NCI-H187 (cell line): ENCODE measurements at places on chromosomes 5 and 9.
A peak's percentile ranks its signal among the peaks of the same experiment; 100 is the strongest.

DNA sequence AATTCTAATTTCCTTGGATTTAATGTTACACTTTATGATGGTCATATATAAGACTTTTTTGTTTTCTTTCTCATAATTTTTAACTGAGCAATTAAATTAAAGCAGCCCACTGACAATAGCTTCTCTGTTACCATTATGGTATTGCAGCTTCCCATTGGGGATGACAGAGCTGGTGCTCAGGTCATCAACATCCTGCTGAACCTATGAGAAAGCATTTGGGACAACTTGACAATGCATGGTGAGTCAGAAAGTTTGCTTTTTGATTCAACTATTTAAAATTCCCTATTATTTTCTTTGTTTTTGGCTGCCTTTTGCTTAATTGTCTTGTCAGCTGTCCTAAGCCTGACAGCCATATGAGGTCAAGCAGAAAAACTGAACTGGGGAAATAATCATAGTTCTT lies 487.4 kb upstream of the RIOK2 start:
- no peak for DNase-seq

DNA sequence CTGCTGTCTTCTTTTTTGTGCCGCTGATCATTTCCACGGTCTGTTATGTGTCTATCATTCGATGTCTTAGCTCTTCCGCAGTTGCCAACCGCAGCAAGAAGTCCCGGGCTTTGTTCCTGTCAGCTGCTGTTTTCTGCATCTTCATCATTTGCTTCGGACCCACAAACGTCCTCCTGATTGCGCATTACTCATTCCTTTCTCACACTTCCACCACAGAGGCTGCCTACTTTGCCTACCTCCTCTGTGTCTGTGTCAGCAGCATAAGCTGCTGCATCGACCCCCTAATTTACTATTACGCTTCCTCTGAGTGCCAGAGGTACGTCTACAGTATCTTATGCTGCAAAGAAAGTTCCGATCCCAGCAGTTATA lies 17.1 kb downstream of the F2R start:
- no peak for DNase-seq

DNA sequence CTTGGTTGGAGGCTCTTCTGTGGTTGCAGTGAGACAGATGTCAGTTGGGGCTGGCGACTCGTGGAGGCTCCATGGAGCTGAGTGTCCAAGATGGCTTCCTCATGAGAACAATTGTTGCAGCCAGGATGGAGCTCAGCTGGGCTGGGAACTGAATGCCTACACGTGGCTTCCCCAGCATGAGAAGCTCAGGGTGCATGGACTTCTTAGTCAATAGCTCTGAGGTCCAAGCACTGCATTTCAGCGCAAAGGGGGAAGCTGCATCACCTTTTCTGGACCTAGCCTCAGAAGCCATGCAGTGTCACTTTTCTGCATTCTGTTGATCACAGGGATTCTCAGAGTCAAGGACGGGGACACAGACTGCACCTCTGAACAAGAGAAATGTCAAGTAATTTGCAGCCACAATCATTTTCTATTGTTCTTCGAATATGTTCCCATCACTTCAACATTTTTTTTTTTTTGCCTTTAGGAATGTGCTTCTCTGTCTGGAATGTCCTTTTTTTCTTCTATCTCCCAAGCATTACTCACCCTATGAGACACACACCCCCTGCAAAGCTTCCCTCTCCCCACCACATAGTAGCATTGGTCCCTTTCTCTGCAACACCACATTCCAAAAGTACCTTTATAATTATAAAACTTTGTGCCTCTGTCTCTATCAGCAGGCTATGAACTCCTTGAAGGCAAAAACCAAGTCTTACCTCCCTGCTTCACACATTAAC lies 57.5 kb upstream of the STK32A start:
- no peak for DNase-seq

- DNase-seq = no peak
Observed at GRCh38 chr5:146731909-146732659, 146.5 kb downstream of the PPP2R2B start.

GRCh38 chr9:8717146-8717545 lies 917.6 kb upstream of the DMAC1 start:
- no peak for DNase-seq

DNA sequence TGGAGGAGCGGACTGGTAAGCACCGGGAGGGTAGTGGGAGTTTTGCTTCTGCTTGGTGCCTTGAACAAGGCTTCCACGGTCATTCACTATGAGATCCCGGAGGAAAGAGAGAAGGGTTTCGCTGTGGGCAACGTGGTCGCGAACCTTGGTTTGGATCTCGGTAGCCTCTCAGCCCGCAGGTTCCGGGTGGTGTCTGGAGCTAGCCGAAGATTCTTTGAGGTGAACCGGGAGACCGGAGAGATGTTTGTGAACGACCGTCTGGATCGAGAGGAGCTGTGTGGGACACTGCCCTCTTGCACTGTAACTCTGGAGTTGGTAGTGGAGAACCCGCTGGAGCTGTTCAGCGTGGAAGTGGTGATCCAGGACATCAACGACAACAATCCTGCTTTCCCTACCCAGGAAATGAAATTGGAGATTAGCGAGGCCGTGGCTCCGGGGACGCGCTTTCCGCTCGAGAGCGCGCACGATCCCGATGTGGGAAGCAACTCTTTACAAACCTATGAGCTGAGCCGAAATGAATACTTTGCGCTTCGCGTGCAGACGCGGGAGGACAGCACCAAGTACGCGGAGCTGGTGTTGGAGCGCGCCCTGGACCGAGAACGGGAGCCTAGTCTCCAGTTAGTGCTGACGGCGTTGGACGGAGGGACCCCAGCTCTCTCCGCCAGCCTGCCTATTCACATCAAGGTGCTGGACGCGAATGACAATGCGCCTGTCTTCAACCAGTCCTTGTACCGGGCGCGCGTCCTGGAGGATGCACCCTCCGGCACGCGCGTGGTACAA lies 556 bp downstream of the PCDHGC3 start:
- DNase-seq = peak; percentile 3

GRCh38 chr9:99399474-99399873 lies 177.4 kb downstream of the SEC61B start:
- no peak for DNase-seq

DNA sequence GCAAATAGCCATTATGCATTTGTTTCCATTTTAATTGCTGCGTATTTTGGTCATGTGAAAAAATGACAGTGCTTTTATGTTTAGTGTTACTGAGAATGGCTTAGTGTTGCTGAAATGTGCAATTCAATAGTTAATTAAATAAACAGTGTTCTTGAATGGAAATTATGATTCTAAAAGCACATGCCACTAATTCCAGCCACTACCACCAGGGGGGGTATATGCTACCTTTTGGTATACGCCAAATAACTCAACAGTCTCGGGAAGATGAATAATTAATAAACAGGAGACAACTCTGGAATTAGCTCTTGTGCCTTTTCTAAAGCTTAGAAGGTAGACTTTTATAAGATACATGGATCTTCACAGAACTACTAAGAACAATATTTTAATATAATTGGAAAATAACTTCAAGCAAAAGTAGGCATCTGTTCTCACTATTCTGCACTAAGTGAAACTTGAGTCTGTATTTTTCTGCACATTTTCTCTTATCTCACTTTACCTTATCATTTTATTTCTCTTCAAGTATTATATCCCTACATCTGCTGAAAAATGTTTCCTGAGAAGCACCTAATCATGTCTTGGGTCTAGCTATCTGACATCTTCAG lies 83.5 kb upstream of the MINAR2 start:
- DNase-seq = no peak

- DNase-seq = no peak
Observed at GRCh38 chr9:134634176-134634575, 7.4 kb upstream of the COL5A1 start.
